ENCODE measurements at places on chromosomes 7 and 10.

DNA sequence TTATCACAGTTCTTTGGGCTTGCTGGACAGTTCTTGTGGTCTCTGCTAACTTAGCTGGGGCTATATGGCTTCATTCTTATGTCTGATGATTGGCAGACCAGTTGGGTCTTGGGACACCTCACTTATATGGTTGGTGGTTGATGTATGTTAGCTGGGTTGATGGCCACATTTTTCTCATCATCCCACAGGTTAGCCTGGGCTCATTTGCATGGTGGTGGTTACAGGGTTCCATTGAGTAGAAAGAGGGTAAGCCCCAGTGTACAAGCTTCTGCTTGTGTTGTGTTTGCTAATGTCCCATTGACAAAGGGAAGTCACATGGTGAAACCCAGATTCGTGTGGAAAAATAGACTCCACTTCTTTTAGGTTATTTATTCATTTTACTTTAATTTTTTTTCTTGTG lies 40.6 kb downstream of the TMEM60 start:
- DNase-seq, result no peak

DNA sequence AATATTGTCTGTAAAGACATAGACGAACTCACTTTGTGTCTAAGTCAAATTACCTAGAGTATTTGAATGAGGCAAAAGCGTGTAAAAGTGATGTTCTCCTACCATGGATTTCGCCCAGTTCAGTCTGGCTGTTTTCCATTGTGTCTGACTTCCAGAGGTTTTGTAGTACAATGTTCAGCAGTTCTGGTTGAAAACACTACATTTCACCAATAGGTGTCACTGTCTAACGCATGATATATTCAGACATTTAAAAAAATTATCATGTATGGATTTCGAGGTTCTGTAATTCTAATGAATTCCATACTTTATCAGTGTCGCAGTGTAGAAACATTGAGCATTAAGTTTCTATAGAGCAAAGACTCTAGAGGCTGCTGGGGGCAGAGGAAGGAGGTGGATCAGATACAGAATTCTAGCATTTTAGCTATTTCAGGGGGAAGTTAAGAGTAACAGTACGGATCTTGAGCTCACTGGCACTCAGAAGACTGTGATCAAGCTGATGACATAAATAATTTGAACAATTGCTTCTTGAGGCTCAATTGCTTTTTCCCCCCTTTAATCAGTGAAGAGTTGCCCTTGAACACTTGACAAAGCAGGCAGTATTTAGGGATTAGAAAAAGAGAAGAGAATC lies 196.9 kb upstream of the RHOBTB1 start:
- peak; percentile 86 for DNase-seq

- no peak for DNase-seq
Measured at GRCh38 chr7:56291-56913, 136.0 kb upstream of the FAM20C start.

GRCh38 chr7:26090927-26091519 lies 61.0 kb upstream of the NFE2L3 start:
- peak; percentile 88 for DNase-seq

DNA sequence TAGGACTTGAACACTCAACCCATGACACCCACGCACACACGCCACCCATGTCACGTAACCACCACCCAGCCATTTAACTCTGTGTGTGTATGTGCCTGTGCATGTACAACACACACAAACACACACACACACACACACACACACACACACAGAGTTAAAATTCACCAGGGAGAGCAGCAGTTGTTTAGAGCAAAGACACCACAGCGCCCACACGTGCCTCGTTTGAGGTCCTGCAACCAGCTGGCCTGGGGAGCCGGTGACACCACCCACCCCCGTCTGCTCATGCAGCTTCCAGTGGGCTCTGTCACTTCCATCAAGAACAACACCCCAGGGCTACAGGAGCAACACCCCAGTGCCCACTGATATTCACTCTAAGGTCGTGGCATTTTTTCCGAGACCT lies 97.4 kb downstream of the ELFN1 start:
- peak; percentile 5 for DNase-seq

DNA sequence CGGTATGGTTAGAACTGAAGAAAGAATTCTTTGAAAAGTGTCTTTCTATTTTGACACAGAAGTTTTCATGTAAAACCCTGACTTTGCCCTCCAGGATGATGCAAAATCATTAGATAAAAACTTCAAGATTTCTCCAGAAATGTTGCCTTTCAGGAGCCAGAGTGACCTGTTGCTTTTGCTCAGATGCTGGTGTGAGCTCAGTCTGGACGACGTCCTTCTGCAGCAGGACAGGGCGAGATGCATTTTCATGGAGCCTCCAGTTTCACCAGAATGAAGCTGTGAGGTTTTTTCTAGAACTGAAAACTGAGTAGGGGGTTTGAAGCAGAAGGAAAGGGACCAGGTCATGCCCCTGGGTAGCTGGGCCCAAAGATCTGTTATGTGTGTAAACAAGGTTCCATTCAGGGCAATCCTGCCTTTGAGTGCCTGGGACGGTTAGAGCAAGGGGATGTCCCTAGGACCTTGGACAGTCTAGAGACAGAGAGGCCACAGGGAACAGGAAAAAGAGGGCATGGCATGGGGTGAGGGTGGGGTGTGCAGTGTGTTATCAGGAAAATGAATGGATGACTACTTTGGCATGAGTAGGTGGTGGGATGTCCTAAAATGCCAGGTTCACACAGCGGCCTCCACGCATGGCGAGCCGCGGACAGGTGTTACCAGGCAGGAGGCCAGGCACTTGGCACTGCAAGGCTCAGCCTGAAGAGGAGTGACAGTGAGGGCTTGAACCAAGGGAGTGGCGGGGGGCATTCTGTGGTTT lies 356.3 kb downstream of the CXCL12 start:
- no peak for DNase-seq

DNA sequence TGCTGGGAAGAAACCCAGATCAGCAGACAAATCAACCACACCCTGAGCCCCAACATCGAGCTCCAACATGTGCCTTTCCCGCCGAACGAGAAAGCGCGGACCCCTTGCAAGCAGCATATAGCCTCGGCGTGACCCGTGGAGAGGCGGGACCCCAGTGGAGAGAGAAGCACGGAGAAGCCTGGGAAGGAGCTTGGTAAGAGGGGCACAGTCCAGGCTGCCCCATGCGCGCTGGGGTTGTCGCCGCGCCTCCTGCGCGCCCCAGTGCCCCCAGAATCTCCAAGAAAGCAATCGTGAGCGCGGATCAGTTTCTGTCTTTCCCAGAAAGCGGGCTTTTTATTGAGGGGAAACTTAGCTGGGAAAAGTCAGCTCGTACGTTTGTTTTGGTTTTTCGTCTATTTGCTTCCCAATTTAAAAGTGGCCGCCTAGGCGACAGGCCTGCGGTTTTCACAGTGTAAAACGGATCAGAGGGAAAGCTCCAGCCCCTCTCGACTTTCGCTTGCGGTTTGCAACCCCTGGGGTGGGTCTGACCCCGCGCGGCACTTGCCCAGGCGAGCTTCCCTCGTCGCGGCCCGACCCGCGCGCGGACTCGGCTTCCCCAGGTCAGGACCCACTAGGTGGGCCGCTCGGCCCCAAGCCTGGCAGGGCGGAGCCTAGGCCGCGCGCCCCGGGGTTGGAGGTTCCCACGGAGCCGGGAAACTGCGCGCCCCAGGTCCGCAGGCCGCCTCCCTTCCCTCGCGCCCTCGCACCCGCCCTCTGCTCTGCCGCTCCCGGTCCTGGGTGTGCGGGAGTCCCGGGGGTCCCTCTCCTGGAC lies 31.1 kb downstream of the SKIDA1 start:
- DNase-seq, result peak; percentile 65

GRCh38 chr10:29619241-29619669 lies 15.5 kb downstream of the SVIL start:
- DNase-seq, result peak; percentile 69

DNA sequence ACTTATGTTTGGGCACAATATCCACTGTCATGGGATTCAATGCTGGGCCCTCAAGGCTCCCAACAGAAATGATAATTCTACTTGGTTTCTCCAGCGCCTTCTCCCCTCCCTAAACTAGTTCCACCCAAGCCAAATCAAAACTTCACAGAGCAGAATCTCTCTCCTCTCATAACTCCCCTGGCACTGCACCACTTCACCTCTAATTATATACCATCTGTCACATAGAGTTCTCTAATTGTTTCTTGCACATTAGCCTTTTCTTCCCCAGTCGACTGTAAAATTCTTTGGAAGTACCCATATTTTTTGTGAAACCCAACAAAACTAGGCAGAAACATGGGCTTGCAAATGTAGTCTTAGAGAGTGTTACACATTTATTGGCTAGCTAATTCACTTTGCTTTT lies 8.1 kb downstream of the SGMS1 start:
- DNase-seq, result no peak

GRCh38 chr10:78798976-78799730 lies 269.6 kb upstream of the ZMIZ1 start:
- DNase-seq, result no peak
